Glomerular endothelial cell (primary cell): ENCODE measurements at places on chromosomes 16 and 17.

DNA sequence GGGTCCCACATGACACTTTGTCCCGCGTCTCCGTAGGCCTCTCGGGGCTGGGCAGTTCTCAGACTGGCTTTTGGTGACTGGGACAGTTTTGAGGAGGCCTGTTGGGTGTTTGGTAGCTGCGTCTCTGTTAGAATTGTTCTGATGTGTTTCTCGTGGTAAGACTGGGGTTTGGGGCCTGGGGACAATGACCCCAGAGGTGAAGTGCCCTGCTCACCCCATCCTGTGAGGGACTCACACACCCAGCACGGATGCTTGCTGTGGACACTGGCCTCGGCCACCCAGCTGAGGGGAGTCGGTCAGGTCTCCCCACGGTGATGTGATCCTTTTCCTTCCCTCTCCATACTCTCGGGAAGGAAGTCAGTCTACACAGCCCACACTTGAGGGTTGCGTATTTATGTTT, 50.3 kb downstream of the METRNL start:
- no peak for DNase-seq

GRCh38 chr17:76690596-76691280, 20.0 kb downstream of the MXRA7 start:
- DNase-seq: no peak

DNA sequence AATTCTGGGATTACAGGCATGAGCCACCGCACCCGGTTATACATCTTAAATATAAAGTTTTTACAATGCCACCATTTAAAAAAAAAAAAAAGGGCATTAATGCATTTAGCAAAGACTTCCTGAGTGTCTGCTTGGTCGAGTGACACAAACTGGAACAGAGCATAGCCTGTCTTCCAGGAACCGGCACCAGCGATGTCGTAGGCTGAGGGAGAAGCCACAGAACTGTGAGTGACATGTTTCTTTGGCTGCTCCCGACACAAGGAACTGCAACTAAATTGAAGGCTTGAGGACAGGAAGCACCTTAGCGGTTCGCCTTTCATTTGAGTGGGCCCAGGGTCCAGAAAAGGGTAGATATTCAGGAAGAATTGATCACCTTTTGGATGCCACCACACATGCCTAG, 717.8 kb downstream of the MAF start:
- DNase-seq: no peak

DNA sequence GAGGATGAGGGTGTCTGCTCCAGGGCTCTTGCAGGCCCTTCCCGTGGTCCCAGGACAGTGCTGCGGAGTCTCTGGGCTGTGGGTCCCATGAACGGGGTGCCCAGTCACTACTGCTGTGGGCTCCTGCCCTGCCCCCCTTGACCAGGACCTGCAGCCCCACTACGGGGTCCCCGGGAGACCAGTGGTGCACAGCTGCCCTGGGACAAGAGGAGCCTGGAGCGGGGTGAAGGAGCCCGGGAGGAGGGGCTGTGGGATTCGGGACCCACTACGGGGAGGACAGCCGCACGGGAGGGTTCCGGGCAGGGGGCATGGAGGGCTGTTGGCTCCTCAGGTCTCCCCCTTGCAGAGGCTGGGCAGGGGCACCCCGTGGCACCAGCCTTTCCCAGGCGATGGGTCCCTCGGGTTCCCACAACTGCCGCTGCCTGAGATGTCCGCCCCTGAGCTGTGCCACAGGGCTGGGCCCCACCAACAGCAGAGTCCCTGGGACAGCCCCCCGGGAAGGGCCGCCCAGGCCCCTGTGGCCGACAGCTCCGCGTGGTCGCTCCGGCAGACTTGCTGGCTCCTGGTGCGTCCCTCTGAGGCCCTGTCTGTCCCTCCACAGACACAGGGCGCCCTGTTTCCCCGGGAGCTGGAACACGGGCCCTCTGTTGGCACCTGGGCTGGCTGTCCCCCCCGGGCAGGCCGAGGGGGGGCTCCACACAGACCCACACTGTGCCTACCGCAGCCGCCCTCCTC, 52.1 kb upstream of the GNG13 start:
- no peak for DNase-seq

GRCh38 chr17:74972107-74972972, at the start of gene HID1:
Gene HID1, minus strand, starts transcription at chr17:74972759. Its CDS starts 103 bp downstream, at chr17:74972656.
- no peak for DNase-seq

GRCh38 chr16:29820730-29821642, 724 bp downstream of the MVP start:
- DNase-seq: no peak

GRCh38 chr17:60391471-60392041, 377 bp downstream of the USP32 start:
- DNase-seq: no peak
